ENCODE measurements at places on chromosomes 12 and 14. TPM values are rescaled to one million over a fixed set of nuclear protein-coding genes. Genes with fewer than 3 reads are reported as not detected.

TAS2R9 gene
- 0.36 TPM for total RNA-seq

TMCC3 gene
- total RNA-seq = 17.9 TPM

RPS29 gene
- 5,973 TPM for total RNA-seq

DAO gene
- total RNA-seq = not detected

CLEC2A gene
- total RNA-seq = not detected

TMEM229B gene
- 33.8 TPM for total RNA-seq

P2RX2 gene
- total RNA-seq = not detected

UBE3B gene
- total RNA-seq = 35.8 TPM

SIX1 gene
- under 0.01 TPM for total RNA-seq

ADAMTS20 gene
- not detected for total RNA-seq

GRIP1 gene
- 2.9 TPM for total RNA-seq

PRH2 gene
- total RNA-seq = not detected

SYNE3 gene
- total RNA-seq = 8.3 TPM
